ENCODE measurements at places on chromosomes 5 and 9.

DNA sequence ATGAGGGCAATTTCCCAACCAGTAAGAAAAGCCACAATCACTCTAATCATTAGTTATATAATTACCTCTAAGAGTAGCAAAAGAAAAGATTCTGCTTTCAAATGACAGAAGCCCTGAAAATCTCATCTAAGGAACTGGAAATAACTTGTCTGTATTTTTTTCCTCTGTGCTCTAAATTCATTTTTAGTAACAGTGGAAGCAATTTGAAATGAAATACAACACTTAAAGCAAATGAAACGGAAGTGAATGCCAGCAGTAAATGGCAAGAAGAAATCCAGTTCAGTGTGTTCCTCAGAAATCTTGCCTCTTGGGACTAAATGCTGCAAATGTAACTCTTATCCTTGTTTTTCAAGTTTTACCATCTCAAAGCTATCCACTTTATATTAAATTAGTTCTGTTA is 294.9 kb downstream of the TAF11L14 start:
- peak; percentile 4 for DNase-seq

DNA sequence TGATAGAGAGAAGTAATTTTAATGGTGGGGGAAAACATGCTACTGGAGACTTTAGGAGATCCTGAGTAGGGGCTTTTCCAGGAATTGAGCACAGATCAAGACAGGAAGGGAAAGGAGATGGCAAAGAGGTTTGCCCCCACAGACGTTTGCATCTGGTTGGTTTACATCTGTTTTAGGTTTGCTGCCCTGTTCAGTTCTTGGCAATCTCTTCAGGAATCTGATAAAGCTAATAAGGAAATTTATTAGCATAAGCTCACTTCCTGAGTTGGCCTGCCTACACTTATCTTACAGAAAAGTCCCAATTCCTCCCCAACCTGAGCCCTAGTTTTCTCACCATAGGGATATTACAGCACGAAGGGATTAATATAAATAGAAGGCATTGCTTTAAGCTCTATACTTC is 3.4 kb upstream of the CFAP95 start:
- DNase-seq = peak; percentile 91

- DNase-seq = no peak
Observed at GRCh38 chr5:180289433-180289832, 2.5 kb downstream of the MAPK9 start.

- no peak for DNase-seq
Observed at GRCh38 chr9:784916-785315, 56.6 kb upstream of the DMRT1 start.

- no peak for DNase-seq
Observed at GRCh38 chr5:119340597-119341218, 15.1 kb upstream of the TNFAIP8 start.

- no peak for DNase-seq
Observed at GRCh38 chr5:111863801-111864200, 106.8 kb upstream of the NREP start.

- DNase-seq = peak; percentile 87
Observed at GRCh38 chr5:54867310-54867944, 118.0 kb downstream of the ESM1 start.

GRCh38 chr5:156395306-156395675 is 68.3 kb downstream of the SGCD start:
- no peak for DNase-seq

GRCh38 chr5:81105261-81105877 is 127.8 kb upstream of the CKMT2 start:
- no peak for DNase-seq

DNA sequence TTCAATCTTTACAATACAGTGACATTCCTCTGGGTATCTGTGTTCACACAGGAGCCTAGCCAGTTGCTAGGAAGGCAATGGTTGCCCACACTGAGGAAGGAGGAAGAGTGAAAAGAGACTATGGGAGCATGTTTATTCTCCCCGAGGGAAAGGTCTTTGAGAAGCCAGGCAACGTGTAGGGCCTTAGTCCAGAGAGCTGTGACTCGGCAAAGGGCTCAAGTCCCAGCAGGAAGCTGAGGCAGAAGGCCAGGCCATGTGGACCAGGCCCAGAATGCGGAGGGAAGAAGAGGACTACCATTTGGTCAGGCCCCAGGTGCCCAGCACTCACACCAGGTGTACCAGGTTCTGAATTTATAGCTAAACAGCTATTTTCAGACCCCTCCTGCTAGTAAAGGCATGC is 136.6 kb upstream of the DMAC1 start:
- DNase-seq = no peak
